Aorta (tissue), 5 donors: ENCODE measurements at places on chromosomes 3 and 15. TPM values are rescaled to one million over a fixed set of nuclear protein-coding genes. Genes with fewer than 3 reads are reported as not detected.

DNA sequence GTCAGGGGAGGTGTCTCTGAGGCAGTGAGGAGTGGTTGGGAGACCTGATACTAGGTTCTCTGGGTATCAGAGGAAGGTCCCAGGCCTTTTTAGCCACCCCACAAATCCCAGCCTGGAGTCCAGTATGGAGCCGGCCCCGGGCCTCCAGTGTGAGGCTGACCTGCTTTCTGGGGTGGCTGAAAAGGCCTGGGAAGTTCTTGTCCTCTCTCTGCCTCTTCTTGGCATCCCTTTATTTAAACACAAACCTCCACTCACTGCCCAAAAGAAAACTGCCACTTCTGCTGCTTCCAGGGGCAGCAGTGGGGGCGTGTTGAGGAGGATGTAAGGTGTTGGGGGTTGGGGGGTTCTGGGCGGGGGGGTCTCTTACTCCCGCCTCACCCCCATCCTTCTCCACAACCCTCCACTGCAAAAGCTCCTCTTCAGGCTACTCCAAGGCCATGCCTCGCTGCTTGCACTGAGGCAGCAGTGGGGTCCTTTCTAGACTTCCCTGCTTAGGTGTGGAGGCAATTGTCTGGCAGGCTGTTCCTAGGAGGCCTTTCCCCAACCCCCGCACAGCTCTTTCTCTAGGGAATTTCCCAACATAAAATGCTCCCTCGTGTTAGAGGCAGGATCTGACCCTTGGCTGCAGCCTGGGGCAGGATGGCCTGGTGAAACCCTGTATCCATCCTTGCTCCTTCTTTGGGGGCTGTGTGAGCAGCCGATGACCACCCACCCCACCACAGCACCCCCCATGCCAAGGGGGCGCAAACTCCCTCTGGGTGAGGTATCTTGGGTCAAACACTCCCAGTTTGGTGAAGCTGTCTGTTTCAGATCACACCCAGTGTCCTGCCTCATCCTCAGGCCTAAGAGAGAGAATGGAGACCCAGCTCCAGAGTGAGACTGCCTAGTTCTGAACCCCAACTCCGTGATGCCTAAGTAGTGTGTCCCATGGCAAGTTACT lies 12.1 kb upstream of the RAD18 start:
- no peaks in the 10 kb centered on the region for H3K36me3 ChIP-seq
- H3K4me3 ChIP-seq = no peak overlapping the region
- DNase-seq = no peak
- no peak overlapping the region for H3K27ac ChIP-seq

DNA sequence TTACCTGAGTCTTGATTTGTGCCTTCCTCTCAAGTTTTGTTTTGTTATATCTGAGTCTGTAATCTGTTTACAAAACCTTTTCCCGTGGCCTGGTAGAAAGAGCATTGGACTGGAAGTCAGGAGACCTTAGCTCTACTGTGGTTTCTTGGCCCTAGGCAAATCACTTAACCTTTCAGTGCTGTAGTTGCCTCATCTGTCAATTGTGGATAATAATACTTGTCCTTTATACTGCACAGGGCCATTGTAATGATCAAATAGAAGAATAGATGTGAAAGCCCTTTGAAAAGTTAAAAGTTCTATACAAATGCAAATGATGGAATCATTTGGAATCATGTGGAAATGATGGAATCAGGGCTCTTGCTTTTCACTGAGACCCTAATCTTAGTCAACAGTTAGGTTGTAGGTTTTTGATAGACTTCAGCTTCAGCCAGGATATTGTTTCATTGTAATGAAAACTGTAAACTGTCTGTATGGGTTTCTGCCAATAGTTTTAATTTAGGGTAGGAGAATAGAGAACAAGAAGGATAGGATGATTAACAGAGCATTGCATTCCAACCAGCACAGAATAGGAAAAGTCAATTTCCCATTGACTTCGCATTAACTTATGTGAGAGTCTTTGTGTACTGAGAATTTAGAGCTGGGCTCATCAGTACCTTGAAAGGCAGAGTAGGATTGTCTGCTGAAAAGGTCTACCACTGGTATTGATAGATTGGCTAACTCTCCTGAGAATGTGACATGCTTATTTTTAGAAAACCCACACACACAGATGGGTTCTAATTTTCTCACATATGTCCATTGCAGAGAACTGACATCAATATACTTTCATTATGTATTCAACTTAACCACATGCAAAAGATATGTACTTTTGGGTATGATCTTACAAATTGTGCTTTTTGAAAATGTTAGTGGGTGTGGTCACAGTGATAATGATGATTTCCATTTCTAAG lies 21.8 kb downstream of the MAP2K5 start:
- no peaks in the 10 kb centered on the region for H3K36me3 ChIP-seq
- no peak for DNase-seq

DNA sequence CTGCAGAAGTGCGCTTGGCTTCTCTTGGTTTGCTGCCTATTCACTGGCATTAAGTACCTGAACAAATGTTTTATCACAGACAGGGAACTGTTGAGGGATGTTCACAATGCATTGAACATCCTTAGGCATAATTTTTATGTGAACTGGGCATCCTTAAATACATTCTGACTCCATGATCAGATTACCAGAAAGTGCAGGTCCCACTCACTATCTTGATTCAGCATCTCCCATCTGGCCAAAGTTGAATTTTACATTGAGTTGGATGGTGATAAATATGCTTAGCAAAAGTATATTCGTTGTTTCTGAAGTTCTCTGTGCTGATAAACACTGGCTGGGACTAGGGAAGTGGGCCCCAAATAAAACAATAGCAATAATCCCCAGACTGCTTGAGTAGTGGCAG lies 108.5 kb downstream of the RBMS3 start:
- H3K27me3 ChIP-seq = no peaks in the 10 kb centered on the region
- H3K36me3 ChIP-seq = no peaks in the 10 kb centered on the region
- peaks cover 3% of the 10 kb centered on the region for H3K4me1 ChIP-seq

GRCh38 chr15:39497016-39497758 lies 83.7 kb upstream of the THBS1 start:
- no peaks in the 10 kb centered on the region for H3K36me3 ChIP-seq
- H3K27ac ChIP-seq = no peak overlapping the region
- no peak overlapping the region for H3K4me3 ChIP-seq
- no peaks in the 10 kb centered on the region for H3K4me1 ChIP-seq

- no peak overlapping the region for H3K27ac ChIP-seq
- no peaks in the 10 kb centered on the region for H3K27me3 ChIP-seq
- DNase-seq = peak; percentile 34
- no peak overlapping the region for H3K4me3 ChIP-seq
Observed at GRCh38 chr3:53147903-53148400, 13.1 kb upstream of the PRKCD start.

DNA sequence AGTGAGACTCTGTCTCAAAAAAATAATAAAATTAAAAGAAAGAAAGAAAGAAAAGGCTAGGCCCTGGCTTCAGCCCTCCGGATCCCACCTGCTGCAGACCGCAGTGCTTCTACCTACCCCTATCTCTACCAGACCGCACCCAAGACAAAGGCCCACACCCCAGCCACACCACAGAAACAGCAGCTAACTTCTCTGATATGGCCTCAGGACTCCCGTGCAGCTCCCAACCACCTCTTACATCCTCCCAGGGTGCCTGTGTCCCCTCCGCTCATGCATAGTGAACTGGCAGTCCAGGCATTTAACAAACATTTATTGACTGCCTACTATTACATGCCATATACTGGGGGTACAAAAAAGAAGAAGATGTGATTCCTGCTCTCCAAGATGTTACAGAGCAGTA lies 6.9 kb upstream of the HTR3C start:
- no peak for DNase-seq
- no peaks in the 10 kb centered on the region for H3K36me3 ChIP-seq
- no peaks in the 10 kb centered on the region for H3K4me1 ChIP-seq
- H3K4me3 ChIP-seq = no peak overlapping the region

GRCh38 chr3:134244921-134245320 lies 5.7 kb downstream of the RYK start:
- H3K4me1 ChIP-seq = peaks cover 5% of the 10 kb centered on the region
- no peak overlapping the region for H3K27ac ChIP-seq
- H3K27me3 ChIP-seq = no peaks in the 10 kb centered on the region
- DNase-seq = no peak
- H3K36me3 ChIP-seq = no peaks in the 10 kb centered on the region

- no peak overlapping the region for H3K27ac ChIP-seq
- H3K4me1 ChIP-seq = no peaks in the 10 kb centered on the region
- H3K4me3 ChIP-seq = no peak overlapping the region
- no peaks in the 10 kb centered on the region for H3K36me3 ChIP-seq
- H3K27me3 ChIP-seq = no peaks in the 10 kb centered on the region
Observed at GRCh38 chr3:138383715-138384465, 35.5 kb downstream of the MRAS start.

Gene MRPS25
- total RNA-seq = 37.6 TPM

Gene AP3B2
- total RNA-seq = 0.42 TPM

Gene RTP3
- not detected for total RNA-seq

Gene THBS1
- 270 TPM for total RNA-seq

Gene HOMER2
- total RNA-seq = 7.1 TPM

Gene EFCAB12
- total RNA-seq = 0.10 TPM

Gene GOLGA8N
- 38.9 TPM for total RNA-seq
